Stimulated activated CD4-positive, alpha-beta T cell treated with anti-CD3 and anti-CD28 coated beads, TNF-alpha, amount 100 ng/mL, for 24 hours (primary cell): ENCODE measurements at places on chromosomes 1 and 21.

DNA sequence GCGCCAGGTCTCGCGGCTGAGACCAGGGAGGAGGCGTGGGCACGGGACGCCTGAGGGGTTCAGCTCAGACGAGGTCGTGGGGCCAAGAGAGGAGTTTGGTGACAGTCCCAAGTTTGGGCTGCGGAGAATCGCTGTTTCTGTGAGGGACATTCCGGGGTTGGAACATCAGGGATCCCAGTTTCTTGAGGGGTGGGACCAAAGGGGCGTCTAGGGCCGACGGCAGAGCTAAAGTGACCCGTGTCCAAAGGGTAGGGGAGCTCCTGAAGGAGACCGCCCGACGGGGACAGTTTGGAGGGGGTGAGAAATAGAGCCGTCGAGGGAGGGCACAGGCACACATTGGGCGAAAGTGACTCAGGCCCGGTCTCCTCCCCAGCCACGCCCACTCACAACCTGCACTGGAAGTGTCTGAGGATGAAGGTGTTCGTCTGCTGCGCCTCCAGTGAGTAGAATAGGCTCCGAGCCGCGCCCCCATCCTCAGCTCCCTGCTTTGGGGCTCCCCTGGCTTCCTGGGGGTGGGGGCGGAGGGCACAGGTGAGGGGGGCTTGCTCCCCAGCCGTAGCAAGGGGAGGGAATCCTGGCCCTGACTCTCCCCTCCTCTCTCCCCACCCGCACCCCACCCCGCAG lies 7.0 kb downstream of the EFNA3 start:
- DNase-seq = peak; percentile 63

DNA sequence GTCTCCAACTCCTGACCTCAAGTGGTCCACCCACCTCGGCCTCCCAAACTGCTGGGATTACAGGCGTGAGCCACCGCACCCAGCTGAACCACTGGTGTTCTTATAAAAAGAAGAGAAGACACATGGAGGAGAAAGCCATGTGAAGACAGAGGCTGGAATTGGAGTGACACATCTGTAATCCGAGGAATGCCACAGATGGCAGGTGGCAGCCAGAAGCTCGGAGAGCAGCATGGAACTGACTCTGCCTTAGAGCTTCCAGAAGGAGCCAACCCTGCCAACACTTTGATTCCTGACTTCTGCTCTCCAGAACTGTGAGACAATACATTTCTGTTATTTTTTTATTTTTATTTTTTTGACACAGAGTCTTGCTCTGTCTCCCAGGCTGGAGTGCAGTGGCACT lies 59.0 kb upstream of the ATP2B4 start:
- no peak for DNase-seq

DNA sequence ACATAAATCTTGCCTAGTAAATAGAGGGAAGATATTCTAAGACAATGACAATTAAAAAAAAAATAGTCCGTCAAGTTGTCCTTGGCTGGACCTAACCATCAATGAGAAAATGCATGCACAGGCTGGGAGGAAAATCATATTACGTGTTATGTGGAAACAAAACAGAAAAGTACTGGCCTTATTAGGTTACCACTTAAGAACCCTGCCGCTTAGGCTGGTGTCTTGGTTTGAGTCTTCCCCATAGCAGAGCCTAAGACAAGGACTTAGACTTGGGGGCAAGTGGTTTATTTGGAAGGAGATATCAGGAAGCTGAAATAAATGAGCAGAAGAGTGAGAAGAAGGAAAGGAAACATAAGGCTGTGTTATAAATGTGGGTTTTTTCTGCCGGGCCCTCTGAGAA lies 186.4 kb downstream of the MRPL39 start:
- no peak for DNase-seq

DNA sequence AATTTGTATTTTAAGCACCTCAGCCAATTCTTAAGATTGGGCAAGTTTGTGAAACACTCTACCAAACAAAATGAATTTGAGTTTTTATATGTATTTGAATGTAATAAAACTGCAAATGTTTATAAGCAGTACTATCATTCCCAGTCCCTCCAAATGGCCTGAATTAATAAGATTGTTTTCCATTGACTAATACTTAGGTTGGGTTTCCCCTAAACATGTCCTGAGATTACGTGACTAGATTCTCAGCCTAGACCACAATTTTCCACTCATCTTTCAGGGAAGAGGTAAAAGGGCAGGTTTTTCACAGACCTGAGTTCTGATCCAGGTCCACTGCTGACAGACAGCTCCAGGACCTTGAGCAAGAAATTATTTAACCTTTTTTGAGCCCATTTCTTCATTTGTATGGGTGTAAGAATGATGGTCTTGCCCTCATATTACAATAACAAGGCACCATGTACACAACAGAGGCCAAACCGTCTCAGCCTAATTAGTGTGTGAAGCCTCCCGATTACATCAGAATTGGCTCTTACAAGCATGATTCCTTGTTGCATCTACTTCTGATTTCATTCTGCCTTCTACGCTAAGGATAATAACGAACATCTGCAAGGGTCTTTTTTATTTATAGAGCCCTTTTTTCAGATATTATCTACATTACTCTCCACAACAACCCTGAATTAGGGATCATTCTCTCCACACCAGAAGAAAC lies 51.2 kb downstream of the BEND5 start:
- DNase-seq = no peak

GRCh38 chr1:91803123-91803522 lies 82.8 kb downstream of the TGFBR3 start:
- DNase-seq = no peak

DNA sequence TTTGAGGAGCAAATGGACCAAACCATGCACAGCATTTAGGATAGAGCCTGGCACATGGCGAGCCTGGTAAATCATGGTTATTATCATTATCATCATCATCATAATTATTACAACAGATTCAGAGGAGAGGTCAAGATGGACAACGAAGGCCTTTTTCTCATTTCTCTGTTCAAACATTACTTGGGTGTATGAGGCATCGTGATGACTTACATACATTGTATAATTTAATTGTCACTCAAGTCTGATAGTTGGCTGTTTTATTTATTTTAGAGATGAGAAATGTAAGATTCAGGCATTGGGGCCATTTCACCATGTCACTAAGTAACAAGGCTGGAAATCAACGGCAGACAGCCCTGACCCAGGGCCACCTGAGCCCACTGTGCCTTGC lies 68.1 kb downstream of the SLC35F3 start:
- no peak for DNase-seq

DNA sequence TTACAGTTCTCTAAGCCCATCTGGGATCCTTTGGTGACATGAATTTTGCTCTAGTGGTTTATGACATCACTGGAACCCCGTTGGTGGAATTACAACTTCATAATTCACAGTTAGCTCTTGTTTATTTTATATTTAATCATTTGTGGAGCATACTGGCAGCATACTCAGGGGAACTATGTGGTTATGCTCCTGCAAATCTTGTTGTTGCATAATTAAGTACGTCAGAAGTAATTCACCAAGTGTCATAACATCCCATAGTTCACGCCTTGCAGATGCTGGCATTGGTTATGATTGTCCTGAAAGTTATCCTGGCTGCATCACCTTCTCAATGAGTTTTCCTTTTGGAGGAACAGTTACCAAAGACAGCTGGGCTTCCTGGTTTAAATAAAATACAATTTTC lies 16.5 kb downstream of the PRRX1 start:
- no peak for DNase-seq

DNA sequence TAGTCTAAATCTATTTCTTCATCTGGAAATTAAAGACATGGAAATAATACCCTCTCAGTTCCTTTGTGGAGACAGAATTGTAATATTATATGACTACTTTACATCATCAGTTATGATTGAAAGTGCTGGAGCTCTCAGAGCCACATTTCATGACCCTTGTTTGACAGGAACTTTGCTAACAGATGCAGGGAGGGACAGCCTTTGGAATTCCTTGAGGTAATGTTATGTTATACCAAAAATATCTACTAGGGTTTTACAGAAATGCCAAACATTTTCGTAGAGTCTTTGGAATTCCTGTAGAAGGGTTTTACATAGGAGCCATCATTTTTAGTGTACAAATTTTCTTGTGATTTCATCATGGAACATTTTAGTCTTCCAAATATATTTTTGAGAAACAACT lies 57.4 kb upstream of the ADAMTS5 start:
- no peak for DNase-seq

- DNase-seq = no peak
These were observed 16.8 kb downstream of the GNG12 start for GRCh38 chr1:67816506-67816905.

DNA sequence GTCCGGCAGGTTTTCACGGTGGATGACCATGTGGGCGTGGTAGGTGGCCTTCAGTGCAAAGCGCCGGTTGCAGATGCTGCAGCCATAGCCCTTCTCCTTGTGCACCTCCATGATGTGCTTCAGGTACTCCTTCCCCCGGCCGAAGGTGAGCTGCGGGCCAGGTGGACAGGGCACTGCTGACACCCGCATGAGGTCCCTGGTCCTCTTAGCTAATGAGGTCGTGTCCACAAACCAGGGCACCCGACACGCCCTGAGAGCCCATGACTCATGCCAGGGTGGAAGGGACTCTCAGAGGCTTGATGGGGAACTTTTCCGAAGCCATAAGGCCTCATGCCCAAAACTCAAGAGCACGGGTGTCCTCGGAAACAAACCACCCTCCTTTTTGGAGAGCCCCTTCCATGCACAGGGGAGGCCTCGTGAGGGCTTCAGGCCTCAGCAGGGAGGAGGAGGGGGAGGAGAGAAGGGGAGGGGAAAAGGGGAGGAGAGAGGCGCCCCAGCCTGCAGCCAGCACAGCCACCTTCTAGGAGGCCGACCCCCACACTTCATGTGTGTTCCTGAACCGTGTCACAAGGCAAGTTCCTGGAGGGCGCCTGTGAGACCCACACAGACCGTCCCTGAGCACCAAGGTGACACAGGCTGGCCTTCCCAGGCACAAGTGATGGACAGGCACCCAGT lies 54.4 kb upstream of the RIPK4 start:
- DNase-seq = no peak

DNA sequence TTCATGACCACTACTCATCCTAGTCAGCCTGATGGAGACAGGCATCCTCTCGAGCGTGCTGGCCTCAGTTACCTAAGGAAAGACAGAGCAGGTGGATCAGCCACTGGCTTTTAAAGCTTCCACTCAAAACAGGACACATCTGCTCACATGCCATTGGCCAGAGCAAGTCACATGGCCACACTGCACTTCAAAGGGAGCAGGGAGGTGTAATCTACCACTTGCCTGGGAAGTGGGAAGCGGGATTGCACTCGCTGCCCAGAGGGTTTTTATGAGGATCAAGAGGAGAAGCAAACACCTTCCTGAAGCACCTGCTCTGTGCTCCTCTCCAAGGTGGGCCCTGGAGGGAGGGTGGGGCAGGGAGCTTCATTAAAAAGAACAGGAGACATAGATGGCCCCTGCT lies 108.0 kb downstream of the TAS1R2 start:
- DNase-seq = no peak

GRCh38 chr1:185559684-185560331 lies 174.4 kb upstream of the HMCN1 start:
- peak; percentile 24 for DNase-seq

DNA sequence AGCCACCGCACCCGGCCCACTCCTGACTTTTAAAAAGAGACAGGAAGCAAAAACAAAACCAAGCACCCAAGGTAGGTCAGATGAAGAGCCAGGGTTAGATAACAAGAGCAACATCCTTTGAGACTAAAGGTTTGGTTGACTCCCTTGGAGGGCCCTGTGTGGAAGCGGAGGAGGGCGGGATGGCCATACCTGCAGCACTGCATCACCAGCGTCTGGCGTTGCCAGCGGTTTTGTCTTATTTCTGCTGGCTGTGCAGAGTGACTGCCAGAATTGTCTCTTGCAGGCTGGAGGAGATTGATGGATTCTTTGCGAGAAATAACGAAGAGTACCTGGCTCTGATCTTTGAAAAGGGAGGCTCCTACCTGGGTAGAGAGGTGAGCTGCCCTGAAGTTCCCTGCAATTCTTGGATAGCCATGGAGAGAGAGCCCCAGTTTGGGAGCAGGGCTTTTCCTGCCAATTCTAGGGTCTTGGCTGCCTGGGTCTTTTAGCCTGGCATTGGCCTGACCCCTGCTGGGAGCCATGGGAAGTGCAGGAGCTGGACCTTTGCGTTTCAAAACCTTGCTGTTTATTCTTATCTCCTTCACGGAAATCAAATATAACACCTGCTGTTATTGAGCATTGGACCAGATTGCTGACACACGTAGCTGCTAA lies 24.0 kb downstream of the QSOX1 start:
- peak; percentile 37 for DNase-seq

DNA sequence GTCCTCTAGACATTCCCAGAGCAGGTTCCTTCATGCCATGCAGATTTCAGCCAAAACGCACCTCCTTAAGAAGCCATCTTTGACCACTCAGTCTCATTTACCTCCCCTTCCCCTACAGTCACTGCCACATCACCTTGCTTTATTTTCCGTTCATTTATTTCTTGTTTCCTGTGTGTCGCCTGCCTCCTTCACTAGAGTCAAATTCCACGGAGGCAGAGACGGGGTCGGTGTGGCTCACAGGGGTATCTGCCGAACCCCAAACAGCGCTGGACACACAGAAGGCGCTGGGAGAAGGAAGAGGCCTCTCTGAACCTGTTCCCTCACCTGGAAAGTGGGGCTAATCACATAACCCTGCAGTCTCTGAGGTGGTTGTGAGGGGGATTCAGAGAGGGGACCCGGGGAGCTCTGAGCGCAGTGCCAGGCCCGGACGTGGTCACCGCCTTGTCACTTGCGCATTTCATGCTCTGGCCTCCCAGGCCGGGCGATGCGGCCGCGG lies 23.6 kb upstream of the DMBX1 start:
- DNase-seq = no peak

DNA sequence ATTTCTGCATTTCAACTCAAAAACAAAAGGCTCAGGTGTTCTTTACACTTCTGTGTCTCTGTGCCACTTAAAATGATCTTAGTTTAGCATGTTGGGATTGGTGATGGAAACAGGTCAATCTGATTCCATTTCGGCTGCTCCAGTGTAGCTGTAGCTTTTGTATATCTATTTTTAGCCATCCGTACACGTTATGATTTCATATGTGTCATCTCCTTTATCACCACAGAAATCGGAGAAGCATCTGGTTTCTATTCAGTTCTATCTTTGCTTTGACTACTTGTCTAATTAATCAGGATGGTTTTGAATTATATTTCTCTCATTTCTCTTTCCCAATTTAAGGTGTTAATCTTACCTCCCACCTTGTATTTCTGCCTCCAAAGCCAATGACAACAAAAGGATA lies 41.1 kb downstream of the RGS21 start:
- no peak for DNase-seq

DNA sequence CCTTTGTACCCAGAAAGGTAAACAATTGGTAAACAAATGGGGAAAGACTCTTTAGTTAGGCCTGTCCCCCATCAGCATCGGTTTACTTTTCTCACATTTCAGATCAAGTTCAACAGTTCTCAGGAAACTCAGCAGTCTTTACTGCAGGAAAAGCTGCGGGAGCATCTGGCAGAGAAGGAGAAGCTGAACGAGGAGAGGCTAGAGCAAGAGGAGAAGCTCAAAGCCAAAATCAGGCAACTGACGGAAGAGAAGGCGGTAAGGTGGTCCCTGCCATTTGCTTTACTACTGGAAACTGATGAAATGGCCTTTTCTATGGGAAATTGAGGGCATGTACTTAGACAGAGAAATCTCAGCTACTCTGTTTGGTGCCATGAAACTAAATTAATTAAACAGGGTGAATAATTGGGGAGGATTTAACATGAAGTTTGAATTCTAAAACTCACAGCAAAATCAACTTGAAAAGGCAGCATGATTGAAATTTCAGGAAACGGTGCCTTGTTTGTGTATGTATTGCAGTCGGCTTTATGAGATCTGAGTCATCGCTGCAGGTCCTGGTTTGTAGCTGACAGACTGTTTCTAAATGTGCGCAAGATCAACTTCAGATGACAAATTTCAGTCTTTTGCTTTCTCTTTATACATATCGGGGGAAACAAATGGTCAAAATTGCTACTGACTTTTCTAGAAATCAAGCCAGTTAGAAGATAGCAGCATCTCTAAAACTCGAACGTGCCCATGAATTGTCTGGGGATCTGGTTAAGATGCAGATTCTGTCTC lies 67.9 kb upstream of the EFHD2 start:
- no peak for DNase-seq
